Kidney (tissue), 22 donors: ENCODE measurements at places on chromosomes 7 and 10. TPM values are rescaled to one million over a fixed set of nuclear protein-coding genes. Genes with fewer than 3 reads are reported as not detected.

- H3K4me1 ChIP-seq = no peaks in the 10 kb centered on the region
- no peak overlapping the region for H3K27ac ChIP-seq
- no peak for DNase-seq
- H3K36me3 ChIP-seq = no peaks in the 10 kb centered on the region
- no peaks in the 10 kb centered on the region for H3K27me3 ChIP-seq
Measured at GRCh38 chr10:65306201-65306600, 1619.6 kb upstream of the LRRTM3 start.

GRCh38 chr10:119166118-119166500 lies 595 bp upstream of the SFXN4 start:
- peak overlapping the region; percentile 70 for H3K4me3 ChIP-seq
- H3K27ac ChIP-seq = peak overlapping the region; percentile 94
- no peak for DNase-seq
- H3K27me3 ChIP-seq = no peaks in the 10 kb centered on the region

DNA sequence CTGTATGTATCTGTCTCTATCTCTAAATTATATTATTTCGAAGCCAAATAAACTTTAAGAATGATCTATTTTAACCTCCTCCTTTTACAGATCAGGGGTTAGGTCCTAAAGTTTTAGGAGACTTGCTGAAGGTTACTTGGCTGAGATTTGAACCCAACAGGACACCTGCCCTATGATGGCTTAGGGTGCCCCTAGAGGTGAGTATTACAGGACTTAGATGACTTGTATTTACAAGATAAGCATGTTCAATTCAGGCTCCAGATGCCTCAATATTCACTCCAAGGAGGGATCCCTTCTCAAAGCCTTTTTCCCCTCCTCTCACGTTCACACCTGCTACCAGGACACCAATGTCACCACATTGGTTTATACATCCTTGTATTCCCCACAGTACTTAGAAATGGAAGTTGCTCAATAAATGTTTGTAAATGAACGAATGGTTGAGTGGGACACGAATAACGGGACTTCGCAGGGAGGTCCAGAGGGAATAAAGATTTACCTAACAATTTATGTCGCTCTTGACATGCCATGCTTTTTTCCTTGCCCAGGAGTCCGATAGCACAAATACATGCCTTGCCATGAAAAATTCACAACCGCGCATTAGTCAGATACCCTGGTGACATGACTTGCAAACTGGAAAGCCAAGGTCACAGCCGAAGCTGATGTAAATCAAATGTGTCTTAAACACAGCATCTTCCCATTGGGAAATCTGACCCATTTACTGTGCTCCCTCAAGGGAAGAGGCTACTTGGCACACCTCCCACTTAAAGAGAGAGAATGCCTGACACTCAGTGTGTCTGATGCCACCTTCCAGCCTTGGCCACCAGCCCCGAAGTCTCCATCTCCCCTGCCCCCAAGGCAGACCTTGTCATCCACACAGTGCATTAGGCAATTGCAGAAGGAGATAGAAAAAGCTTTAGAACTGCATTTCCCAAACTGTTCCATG lies 872.2 kb upstream of the AUTS2 start:
- H3K27ac ChIP-seq = no peak overlapping the region
- no peaks in the 10 kb centered on the region for H3K4me1 ChIP-seq
- no peaks in the 10 kb centered on the region for H3K27me3 ChIP-seq
- H3K4me3 ChIP-seq = no peak overlapping the region
- no peak for DNase-seq

GRCh38 chr7:749140-749551 lies 22.1 kb upstream of the PRKAR1B start:
- H3K4me1 ChIP-seq = no peaks in the 10 kb centered on the region
- H3K27me3 ChIP-seq = no peaks in the 10 kb centered on the region
- no peak overlapping the region for H3K27ac ChIP-seq
- peaks cover 4% of the 10 kb centered on the region for H3K36me3 ChIP-seq

DNA sequence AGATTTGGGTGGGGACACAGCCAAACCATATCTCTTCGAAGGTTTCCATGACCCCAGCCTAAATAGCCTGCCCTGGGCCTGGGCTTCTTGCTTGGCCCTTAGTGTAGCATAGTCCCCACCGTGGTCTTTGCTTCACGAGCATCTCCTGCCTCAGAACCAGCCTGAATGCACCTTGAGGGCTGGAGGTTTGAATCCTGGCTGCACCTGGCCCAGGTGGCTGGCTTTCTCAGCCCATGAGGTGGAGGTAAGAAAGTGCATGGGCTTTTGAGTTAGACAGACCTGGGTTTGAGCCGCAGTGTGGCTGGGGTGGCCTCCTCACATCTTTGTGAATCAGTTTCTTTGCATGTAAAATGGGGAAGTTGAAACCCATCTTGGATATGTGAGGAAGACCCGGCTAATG lies 24.2 kb upstream of the PCBD1 start:
- no peak overlapping the region for H3K4me3 ChIP-seq
- H3K36me3 ChIP-seq = no peaks in the 10 kb centered on the region
- H3K27me3 ChIP-seq = no peaks in the 10 kb centered on the region
- no peak for DNase-seq
- H3K4me1 ChIP-seq = no peaks in the 10 kb centered on the region

GRCh38 chr10:46539596-46540411 lies 16.7 kb downstream of the GPRIN2 start:
- H3K27ac ChIP-seq = peak overlapping the region; percentile 77
- DNase-seq = peak; percentile 65
- H3K4me1 ChIP-seq = peaks cover 7% of the 10 kb centered on the region
- H3K4me3 ChIP-seq = peak overlapping the region; percentile 32
- H3K36me3 ChIP-seq = no peaks in the 10 kb centered on the region
- H3K27me3 ChIP-seq = no peaks in the 10 kb centered on the region

DNA sequence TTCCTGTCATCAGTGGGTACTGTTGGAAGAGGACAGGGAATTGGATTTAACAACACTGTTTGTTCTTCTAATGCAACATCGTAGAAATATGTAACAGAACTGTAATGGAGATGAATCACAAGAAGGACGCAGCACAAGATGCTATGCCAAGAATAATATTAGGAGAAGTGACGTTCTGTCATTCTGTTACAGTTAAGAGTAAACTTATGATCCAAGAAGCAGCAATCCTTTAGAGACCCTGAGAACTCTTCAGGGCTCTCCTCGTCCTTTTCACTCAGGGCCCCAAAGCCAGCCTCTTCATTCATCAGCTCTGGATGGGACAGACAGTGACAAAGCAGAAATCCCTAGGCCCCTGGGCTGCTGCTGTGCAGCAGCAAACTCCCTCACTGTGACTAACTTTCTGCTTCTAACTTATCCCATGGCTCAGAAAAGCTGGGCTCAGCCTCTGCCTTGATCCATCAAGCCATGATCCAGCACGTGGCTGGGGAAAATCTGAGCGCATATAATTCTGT lies 8.7 kb upstream of the IL6 start:
- DNase-seq = no peak
- H3K27ac ChIP-seq = no peak overlapping the region
- H3K27me3 ChIP-seq = no peaks in the 10 kb centered on the region
- no peaks in the 10 kb centered on the region for H3K36me3 ChIP-seq
- no peaks in the 10 kb centered on the region for H3K4me1 ChIP-seq
- no peak overlapping the region for H3K4me3 ChIP-seq

DNA sequence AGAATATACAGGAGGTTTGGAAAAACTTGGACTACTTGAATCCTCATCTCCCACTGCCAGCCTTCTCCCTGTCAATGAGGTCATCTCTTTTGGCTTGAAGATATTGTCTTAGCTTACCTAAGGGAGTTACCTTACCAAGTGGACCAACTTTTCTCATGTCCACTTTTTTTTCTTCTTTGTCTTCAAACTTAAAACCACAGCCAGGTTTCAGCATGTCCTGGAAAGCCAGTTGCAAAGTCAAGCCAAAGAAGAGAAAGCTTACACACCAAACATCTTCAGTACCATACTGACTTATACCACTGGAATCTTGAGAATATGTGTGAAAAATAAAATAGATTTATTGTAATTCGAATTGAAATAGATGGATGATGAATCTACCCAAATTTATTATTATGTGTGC lies 520.5 kb downstream of the HTR7 start:
- no peak overlapping the region for H3K4me3 ChIP-seq
- H3K27ac ChIP-seq = no peak overlapping the region
- H3K4me1 ChIP-seq = no peaks in the 10 kb centered on the region
- DNase-seq = no peak
- no peaks in the 10 kb centered on the region for H3K27me3 ChIP-seq

RPEL1 gene
- total RNA-seq = not detected

FZD1 gene
- total RNA-seq = 34.8 TPM
